ENCODE measurements at places on chromosomes 2 and 18.

DNA sequence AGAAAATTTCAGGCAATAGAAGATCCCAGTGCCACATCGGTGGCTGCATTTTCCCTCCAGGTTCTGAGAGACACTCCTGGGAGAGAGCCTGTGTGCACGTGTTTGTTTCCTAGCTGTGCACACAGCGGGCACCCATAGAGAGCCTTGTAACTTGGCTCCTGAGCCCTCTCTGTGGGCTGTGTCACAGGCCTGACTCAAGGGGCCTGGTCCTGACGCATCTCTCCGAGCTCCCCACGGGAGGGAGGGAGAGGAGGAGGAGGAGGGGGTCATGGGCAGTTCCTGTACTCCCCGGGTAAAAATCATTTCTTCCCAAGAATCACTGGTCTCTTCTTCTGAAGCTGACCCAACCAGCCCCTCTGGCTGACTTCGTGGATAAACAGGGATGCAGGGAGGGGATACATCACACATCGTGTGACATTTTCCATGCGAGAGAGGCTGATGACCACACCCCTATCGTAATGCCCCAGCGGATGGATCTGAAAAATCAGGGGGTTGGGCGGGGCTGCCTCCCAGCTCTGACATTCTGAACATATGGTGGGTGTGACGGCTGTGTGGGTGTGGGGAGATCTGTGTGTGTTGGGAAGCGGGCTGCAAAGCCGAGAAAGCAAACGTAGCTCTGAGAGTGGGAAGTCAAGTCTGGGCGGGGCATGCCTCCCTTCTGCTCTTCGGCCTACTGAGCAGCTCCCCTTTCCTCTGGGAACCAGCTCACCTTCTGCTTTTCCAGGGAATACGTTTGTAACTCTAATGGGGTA is 308.3 kb upstream of the HS6ST1 start:
- no peak for DNase-seq

GRCh38 chr2:162919111-162919510 is 80.5 kb upstream of the KCNH7 start:
- DNase-seq = no peak

DNA sequence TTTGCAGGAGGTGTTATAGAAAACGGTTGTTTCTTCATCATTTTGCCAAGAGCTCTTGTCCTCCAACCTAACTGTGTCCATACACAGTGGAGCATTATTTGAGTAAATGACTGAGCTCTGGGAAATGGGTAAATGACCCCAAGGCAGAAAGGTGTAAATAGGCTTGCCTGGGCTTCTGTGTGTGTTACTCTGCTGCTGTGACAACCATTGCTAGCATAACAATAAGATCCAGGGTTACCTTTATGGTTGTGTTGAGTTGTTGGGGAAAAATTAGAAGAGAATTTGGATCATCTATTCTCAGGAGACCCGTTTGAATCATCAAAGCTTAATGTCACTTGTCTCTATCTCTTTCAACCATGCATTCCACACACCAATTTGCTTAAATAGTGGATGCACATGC is 672.7 kb downstream of the DPP10 start:
- no peak for DNase-seq

DNA sequence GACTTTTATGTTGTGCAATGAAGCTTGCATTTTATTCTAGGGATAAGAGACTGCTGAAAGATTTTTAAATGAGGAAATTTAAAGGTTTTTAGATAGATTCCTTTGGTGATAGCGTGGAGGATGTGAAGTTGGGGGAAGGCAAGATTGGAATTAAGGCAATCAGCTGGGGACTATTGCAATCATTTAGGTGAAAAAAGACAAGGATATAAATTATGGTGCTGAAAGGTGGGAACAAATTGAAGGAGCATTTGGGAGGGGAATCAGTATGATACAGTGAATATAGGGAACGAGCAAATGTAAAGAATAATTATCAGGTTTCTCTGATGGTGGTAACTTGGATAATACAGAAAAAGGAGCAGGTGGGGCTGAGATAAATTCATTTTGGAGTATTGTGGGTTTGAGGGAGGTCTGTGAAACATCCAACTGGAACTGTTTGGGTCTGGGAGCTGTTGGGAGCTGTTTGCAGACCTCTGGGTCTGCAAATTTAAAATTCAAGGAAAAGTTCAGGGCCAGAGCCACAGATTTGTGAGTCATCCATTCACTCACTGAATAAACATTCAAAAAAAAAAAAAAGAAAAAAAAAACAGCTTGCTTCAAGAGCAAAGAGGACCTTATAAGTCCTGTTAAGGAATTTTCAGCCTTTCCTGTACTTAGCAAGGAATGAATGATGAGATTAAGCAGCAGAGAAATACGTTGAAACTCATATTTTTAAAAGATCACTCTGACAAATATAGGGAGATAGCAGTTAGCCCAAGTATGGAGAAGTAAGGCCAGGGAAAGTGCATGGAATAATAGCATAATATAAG is 257.5 kb upstream of the FN1 start:
- DNase-seq = no peak

GRCh38 chr2:12032398-12032797 is 286.0 kb downstream of the LPIN1 start:
- no peak for DNase-seq

DNA sequence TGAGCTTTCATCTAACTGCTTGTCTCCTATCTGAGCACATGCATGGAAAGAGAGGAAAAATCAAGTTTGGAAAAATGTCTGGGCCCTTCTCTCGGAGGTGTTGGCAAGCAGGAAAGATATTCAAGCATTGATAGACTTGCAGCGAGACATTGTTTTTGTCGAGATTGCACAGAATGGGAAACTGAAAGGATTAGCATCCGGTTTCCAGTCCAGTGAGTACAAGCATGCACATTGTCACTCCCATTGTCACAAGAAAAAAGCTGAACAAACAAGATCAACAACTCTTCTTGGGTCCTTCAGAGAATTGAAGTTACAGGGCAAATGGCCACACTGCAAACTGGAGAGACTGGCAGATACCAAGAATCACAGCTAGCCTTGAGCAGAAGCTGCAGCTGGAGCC is 19.6 kb upstream of the MC5R start:
- no peak for DNase-seq

GRCh38 chr18:8726963-8727705 is 21.8 kb downstream of the MTCL1 start:
- DNase-seq = no peak

DNA sequence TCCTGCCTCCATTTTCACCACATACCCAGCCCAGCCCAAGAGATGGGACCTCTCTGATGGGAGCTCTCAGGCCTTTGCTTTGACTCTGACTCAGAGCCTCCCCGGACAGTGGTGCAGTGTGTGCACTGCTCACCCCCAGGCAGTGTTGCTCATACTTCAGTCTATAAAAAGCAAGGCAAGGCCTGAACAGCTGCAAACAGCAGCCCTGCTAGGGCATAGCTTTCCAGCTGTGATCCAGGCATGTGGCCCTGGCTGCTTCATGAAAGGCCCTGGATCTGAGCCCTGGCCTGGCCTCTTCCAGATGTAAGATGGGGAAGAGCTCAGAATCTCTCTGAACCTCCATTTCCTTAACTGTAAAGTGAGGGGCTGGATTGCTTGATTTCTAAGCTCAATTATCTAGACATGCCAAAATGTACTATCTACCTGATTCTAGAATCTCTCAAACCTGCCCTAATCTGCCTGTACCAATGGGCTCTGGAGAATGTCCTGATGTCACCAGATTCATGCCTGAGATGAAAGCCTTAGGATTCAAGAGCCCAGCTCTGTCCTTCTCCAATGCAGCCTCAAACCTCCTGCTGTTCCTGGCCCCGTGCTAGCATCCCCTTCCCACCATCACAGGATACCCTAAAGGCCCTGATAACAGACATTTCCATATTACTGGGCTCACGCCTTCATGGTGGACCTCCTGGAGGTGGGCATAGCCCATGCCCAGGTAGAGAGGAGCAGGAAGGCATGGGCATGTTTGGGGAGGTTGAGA is 206.9 kb downstream of the ARL4C start:
- DNase-seq = no peak

DNA sequence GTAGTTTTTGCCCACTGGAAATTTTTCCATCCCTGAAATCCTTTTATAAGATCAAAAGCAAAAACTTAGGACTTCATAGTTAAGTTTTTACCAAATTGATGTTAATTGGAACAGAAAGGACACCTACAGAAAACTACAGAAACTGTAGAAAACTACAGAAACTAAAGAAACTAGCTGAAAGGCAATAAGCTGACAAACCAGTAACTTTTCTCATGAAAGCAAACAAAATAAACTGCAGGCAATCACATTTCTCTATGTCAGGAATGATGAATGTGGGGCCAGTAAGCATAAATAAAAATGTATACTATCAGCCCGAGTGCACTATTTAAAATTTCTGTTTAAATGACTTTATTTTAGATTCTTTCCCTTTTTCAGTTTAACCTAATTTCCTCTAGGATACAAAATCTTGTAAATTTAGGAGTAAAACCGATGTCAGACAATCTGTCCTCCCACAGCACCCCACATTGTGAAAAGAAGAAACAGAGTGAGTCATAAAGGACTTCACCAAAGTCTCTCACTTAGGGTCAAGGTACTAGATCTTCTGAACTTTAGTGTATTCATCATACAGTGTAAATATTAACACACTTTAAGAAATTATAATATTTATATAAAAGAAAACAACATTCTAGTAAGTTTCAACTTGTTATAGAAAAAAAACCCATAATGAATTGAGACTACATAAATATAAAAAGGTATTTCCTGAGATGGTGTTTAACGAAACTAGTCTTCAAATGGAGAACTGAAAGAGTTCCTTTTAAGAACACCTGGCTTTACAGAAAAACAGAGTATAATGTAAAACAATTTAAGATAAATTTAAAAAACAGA is 46.6 kb downstream of the USP40 start:
- DNase-seq = no peak

GRCh38 chr2:241499146-241499965 is 9.0 kb downstream of the STK25 start:
- DNase-seq = no peak

DNA sequence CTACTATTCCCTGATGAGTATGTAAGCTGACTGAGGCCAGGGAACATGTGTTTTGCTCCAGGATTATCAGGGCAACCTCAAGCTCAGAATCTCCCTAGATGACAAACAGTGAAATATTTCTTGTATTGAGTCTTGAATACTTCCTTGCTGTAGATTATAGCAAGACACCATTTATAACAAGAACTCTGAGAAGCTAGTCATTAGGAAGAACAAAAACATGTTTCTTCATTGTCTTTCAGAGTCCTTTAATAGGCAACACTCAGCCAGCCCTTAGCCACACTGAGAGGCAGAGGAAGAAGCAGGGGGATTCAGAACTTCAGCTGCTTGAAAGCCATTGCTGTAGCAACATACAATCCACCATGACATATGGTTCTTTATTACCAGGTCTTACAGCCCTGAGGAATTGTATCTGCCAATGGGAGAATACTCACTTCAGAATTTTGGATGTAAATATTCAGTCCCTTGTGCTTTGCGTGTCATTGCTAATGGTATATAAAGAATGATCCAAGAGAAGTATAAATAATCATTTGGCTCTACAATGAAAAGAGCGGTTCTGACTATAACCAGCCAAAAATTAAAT is 117.5 kb upstream of the NCKAP5 start:
- DNase-seq = no peak

GRCh38 chr2:12718711-12719399 is 2.1 kb downstream of the TRIB2 start:
- DNase-seq = no peak

GRCh38 chr2:1140389-1141003 is 189.8 kb downstream of the SNTG2 start:
- no peak for DNase-seq

DNA sequence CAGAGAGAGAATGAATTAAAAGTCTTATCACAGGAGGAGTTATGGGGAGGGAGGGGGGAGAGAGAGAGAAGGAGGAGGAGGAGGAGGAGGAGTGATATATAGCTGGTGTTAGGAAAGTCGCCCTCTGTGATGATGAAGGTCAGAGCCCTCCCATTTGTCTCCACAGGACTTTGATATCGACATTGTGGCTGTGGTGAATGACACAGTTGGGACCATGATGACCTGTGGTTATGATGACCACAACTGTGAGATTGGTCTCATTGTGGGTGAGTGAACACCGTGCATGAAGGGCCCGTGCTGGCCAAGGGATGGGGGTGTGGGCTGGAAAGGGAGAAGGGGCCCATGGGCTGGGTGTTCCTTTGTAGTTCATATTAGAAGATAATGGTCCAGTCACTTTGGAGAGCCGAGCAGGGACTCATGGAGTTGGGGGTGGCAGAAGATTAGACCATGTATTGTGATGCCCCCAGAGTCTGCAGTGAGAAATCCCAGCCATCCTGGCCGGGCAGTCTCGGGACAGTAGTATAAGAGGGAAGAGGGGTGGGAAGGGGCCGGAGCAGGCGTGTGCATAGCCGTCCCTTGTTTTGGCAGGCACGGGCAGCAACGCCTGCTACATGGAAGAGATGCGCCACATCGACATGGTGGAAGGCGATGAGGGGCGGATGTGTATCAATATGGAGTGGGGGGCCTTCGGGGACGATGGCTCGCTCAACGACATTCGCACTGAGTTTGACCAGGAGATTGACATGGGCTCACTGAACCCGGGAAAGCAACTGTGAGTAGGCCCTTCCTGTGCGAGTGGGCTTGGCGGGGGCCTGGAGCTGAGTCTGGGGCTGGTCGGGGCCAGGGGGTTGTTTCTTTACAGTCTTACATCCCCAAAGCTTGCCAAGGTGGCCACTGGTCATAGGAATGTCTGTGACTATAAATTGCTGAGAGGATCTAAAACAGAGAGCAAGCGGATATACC is 40.0 kb downstream of the HK2 start:
- DNase-seq = no peak

- DNase-seq = no peak
Observed at GRCh38 chr2:224576088-224576715, 9.0 kb downstream of the CUL3 start.

DNA sequence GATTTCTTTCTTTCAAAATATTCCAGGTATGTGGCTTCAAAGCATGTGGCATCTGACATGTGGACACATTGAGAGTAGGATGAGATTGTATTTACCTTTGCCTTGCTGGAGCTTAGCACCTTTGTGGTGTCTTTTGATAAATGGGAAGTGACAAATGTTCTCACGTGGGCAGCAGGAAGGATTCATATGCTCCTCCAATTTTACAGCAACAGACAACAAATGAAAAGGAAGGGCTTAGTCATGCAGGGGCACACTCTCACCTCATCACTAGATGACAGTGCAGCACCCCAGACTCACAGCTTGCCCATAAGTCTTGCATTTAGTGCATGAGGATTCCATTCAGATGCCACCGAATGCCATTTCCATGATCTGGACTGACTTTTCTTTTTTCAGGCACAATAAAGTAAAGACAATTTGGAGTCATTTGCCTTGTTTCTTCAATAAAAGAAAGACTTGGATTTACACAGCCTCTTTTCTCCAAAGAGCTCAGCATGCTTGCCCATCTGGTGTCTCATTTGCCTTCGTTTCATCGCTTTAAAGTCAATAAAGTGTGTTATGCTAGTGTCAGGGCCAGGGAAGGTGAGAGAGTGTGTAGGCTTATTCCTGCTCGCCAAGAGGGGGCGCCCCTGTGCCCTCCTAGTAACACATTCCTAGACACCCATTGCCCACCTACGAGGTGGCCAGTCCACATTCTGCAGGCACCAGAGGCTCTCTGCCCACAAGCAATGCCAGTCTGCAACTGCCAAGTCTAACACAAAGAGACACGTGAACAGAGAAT is 39.6 kb upstream of the DAPL1 start:
- DNase-seq = no peak

GRCh38 chr2:206962966-206963365 is 23.6 kb downstream of the CPO start:
- peak; percentile 21 for DNase-seq

GRCh38 chr2:7792031-7792651 is 874.9 kb downstream of the RNF144A start:
- DNase-seq = peak; percentile 85

GRCh38 chr2:88582030-88582429 is 45.2 kb downstream of the EIF2AK3 start:
- DNase-seq = no peak

Data from pancreas (tissue), 10 donors.